ENCODE measurements at places on chromosomes 4 and X.

DNA sequence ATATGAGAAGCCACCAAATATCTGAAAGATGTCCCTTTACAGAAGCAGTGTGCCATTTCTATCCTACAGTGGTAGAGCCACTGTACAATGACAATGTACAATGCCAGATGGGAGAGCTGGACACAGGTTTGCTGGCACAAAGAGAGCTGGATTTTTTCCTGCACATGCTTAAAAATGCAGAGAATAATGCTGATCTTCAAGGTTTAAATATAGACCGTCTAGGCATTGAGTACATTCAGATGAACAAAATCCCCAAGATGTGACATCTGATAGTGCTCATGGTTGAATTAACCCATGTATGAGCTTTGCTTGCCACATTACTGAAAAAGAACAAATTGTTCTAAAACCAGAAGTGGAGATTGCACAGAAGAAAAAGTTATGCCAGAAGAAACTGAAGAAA, 11.7 kb downstream of the ADGRL3 start:
- no peak for DNase-seq

DNA sequence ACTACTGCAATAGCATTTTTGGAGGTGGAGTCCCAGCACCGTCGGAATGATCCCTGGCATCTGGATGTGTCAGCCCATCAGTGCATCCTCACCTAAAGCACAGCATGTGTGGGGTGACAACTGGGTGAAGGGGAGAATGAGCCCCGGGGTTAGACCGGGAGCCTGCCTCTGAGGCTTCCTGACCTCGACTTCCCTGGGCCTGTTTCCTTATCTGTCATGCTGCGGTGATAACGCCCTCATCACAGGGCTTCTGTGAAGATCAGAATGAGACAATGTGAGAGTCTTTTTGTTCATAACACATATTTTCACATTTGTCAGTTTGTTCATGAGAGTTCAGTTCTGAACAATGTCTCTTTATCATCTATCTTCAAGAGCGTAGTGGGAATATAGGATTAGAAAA, 31.1 kb upstream of the PDLIM3 start:
- no peak for DNase-seq

DNA sequence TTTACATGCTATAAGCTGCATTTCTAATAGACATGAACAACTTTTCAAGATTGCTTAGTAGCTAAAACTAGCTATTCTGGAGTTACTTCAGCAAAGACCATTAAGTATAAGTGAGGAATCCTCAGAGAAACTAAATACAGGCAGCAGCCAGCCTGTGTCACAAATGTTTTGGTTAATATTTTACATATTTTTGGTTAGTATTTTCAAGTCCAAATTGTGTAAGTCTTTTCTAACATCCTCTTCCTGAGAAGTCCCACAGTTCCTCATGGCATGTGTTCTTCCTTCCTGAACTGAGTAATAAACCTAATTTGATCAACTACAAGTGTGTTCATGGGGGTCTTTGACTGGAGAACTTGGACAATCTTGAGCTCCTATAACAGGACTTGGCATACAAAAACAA, 42.4 kb upstream of the MCF2 start:
- DNase-seq, result no peak

DNA sequence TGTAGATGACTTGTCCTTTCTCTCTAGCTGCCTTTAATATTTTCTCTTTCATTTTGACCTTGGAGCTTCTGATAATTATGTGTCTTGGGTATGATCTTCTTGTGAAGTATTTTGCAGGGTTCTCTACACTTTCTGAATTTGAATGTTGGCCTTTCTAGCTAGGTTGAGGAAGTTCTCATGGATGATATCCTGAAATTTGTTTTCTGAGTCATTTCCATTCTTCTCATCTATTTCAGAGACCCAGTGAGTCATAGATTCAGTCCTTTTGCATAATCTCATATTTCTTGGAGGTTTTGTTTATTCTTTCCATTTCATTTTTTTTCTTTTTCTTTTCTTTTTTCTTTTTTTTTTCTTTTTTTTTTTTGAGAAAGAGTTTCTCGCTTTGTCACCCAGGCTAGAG, 585.7 kb upstream of the PABPC4L start:
- no peak for DNase-seq

- no peak for DNase-seq
Observed at GRCh38 chr4:26611372-26611771, 27.5 kb downstream of the TBC1D19 start.

DNA sequence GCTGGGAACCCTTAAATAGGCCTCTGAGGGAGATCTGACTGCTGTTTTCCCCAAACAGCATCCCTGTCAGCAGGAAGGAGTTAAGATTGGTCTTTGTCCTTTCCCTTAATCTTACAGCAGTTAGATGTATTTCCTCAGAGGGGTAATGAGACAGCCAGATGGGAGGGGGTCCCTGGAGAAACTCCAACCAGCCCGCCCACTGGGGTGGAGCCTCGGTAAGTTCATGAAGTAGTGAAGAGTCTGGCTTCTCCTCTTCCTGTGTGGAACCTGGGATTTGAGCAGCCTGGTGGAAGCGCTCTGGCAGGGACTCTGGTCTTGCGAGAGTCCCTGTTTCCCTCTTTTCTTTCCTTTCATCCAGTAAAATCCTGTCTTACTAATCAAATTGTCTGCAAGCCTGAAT, 330.0 kb downstream of the TLL1 start:
- no peak for DNase-seq

DNA sequence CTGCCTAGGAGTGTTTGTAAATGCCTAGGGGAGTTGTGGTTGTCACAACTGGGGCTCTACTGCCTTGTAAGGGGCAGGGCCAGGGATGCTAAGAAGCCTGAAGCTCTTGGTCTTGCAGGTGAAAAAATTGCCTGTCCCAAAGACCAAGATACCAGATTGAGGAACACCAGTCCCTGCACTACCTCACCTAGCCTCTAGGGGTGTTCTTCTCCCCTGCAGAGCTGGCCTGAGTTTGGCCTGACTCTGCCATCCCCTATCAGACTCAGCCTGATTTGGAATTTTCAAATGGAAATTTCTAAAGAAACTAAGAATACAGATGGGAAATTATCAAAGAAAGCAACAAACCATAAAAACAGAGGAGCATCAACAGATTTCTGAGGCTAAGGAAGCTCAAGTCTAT, 90.4 kb downstream of the ZC4H2 start:
- no peak for DNase-seq

- DNase-seq, result no peak
Observed at GRCh38 chr4:61408861-61409260, 208.7 kb downstream of the ADGRL3 start.

DNA sequence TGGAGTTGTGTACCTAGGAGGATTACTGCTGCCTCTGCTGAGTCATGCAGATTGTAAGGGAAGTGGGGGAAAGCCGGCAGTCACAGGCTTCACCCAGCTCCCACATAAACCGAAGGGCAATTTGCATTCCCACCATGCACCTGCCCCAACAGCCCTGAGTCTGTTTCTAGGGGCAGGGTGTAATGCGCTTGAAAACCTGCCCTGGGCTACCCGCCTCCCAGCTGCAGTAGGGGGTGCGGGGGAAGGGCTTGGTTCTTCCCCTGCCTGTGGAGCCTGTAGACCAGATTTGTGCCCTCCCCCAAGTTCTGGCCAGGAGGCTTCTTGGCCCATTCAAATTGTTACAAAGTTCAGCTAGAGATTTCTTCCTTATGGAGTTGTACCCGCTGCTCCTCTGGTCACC, 269.2 kb upstream of the DDX53 start:
- DNase-seq, result no peak

DNA sequence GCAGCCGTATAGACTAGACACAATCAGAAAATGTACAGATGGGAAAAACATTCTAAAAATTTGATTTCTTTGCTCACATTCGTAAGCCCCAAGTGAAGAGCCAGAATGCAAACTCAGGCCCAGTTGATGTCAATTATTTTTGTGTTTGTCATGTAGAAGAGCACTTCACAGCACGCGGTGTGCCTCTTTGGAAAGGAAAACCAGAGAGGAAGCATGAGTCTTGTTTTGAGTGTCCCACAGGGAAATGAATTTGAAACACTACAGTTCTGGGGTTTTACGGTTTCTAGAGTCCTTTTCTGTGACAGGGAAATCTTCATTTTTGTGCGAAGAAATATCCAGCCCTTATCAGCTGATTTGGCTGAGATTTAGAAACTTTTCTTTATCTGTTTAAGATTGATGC, 554.6 kb upstream of the BOD1L1 start:
- no peak for DNase-seq

DNA sequence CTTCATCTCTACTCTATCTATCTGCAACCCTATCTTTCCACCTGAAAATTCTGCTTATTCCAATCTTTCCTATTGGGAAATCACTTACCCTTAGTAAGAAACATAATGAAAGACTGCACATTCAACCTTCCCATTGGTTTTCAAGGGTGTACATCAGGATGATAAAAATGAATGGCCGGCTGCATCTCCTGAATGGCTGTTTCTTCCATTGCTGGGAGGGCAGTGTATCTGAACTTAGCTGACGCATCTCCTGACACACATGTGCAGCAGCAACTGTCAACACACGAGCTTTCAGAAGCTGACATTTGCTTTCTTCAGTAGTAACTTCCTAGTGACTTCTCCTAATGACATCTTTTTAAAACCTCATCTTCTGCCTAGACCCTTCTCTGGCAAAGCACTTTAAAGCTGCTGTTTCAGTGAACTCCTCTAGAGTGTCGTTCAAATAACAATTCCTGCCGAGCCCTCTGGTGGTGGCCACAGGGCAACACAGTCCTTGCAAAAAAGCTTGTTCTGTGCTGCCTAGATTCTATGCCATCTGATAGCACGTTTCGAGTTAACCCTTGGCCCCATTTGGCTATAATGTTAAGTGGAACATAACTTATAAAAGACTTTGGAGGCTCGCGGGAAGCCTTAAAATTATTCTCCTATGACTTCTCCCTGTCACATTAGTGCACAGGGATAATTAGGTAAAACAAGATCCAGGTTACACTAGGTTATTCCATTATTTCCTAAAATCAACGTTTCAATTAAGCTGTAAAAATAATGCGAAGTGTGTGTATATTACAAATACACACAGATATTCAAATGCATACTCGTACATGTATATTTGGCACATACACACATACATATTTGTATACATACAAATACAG, 2340.7 kb downstream of the PCDH7 start:
- DNase-seq, result no peak

DNA sequence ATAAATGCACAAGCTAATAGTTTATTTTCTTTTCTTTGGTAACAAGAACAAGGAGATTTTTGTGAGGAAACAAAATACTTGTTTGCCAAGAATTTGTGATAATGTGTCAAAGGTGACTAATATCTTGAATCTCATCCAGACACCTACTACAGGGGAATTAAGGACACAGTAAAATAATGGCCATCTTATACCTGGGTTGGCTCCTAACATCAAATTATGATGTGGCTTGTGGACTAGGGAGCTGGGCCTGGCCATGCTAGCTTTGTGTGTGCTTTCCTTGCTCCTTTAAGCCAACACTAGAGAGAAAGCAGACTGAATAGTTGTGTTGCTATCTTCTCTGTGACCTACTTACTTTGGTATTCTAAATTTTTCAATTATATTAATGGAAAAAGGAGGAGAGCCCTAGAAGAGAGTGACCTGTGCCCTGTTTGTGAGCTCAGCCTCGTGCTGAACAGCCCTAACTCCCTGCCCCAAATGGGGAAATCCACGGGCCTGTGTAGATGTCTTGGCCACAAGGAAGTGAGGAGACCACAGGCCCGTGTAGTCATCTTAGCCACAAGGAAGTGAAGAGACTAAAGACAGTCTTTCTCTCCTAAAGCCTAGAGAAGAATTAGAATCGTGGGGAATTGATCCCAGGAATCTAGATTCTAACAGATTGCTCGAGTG, 23.3 kb downstream of the ARHGAP24 start:
- no peak for DNase-seq

DNA sequence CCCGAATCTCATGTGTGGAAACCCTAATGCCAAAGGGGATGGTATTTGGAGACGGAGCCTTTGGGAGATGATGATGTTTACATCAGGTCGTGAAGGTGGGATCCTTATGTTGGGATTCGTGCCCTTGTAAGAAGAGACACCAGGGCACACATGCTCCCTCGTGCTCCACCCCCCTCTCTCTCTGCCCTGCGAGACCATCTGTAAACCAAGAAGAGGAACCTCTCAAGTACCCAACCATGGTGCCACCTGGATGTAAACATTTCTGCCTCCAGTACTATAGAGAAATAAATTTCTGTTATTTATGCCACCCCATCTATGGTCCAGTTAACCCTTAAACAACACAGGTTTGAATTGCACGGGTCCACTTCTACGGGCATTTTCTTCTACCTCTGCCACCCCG, 179.4 kb downstream of the DHRSX start:
- DNase-seq, result no peak

- no peak for DNase-seq
Observed at GRCh38 chr4:36322921-36323354, 41.5 kb downstream of the DTHD1 start.

- no peak for DNase-seq
Observed at GRCh38 chrX:20529301-20529700, 262.6 kb upstream of the RPS6KA3 start.

- DNase-seq, result no peak
Observed at GRCh38 chr4:119093042-119093827, 42.4 kb upstream of the MYOZ2 start.

DNA sequence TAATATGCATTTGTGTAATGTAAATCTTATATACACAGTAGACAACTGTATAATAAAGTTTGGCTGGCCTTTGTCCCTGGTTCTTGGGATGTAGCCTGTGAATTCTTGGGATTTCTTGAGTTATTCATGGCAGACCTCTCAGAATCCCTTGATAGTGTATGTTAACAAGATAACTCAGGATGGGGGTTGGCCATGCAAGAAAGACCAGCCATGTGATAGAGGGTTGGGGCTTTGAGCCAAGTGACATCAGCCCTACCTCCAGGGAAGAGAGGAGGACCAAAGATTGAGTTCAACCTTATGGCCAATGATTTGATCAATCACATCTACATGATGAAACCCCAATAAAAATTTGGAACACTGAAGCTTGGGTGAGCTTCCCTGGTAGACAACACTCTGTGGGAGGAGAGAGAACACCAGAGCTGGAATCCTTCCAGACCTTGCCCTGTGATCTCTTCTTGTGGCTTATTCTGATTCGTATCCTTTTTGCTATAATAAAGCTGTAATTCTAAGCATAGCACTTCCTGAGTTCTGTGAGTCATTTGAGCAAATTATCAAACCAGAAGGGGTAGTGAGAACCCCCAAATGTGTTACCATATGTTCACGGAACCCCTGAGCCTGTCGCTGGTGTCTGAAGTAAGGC, 11.3 kb downstream of the SLC2A9 start:
- DNase-seq, result no peak

- no peak for DNase-seq
Observed at GRCh38 chr4:116880625-116881024, 204.8 kb downstream of the TRAM1L1 start.

- no peak for DNase-seq
Observed at GRCh38 chr4:30866907-30867306, 146.7 kb downstream of the PCDH7 start.

DNA sequence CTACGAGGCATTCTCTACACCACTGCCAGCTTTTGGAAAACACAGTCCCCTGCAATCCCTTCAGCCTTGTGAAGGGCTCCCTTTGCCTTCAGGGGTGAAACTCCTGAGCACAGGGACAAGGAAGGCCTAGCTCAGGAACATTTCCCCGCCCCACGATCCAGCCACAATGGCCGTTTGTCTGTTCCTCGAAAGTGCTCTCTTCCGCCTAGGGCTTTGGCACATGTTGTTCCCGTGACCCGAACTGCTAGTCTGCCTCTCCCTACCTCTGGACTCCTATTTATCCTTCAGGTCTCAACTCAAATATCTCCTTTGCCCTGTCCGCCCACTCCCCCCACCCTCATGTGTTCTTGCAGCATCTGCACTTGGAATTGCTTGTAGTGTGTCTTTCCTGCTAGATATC, 12.1 kb downstream of the FGD1 start:
- no peak for DNase-seq

Measured in D721Med (cell line).